ENCODE measurements at places on chromosomes 12 and 14.

DNA sequence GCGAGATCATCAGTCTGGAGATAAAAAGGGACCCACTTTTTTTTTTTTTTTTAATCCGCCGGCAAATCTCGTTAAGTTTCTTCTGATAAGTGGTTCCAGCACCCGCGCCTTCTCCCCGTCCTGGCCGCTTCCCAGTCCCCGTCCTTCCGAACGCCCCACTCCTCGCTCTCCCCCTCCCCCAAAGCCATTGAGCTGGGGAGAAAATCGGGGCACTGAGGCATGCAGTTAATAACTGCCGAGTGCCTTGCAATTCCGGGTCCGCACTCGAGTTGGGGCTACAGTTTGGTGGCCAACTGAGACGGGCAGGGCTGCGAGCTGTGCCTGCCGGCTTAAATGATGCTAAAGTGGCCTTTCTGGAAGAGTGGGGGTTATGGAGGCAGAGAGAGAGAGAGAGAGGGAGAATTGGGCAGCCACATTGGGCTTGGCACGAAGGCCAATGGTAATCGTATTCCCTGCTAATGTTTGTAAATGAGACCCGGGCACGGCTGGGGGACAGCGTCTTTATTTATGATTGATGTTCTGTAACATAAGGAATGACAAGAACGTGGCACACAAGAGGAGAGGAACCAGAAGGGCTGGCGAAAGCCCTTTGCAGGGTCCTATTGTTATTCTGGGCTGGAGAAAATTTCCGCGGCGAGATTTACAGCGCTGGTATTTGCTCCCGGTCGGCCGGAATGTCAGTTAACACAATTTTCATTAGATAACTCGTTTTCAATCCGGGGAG lies 115.4 kb upstream of the MYL2 start:
- peak; percentile 73 for DNase-seq

DNA sequence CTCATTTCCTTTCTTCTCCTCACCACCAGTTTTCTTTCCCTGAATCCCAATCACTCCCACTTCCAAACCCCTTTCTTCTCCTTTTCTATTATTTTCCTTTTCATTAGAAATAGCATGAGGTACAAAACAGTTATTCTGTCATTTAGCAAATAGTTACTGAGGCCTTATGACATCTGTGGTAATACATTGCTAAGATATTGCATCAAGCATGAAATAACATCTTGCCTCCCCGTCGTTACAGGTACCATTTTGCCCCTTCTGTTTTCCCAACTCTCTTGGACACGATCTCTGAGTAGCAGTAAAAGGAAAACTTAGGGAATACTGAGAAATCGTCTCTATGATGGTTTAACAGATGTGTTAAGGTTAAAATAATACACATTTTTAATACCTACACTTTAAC lies 175.8 kb upstream of the SOX5 start:
- DNase-seq, result no peak

DNA sequence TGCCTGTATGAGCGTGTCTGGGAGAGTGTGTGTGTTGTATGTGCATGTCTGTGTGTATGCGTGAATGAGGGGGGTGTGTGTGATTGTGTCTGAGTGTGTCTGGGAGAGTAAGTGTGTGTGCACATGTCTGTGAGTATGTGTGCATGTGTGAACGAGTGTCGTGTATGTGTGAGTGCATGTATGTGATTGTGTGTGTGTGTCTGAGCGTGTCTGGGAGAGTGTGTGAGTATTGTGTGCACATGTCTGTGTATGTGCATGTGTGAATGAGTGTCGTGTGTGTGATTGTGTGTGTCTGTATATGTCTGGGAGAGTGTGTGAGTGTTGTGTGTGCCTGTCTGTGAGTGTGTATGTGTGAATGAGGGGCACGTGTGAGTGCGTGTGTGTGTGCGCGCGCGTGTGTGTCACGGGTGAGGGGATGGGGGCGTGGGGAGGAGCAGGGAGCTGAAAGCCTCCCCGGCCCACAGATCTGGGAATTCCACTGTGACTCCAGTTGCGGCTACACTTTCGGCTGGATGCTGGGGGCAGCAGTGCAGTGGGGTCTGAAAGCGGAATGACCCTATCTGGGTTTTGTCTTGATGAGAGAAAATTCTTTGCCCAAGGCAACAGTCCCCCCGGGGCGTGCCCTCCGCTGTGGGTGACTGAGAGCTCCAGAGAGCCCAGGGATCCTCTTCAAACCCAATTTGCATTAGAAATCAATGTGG lies 138.1 kb upstream of the MED13L start:
- DNase-seq, result peak; percentile 61

DNA sequence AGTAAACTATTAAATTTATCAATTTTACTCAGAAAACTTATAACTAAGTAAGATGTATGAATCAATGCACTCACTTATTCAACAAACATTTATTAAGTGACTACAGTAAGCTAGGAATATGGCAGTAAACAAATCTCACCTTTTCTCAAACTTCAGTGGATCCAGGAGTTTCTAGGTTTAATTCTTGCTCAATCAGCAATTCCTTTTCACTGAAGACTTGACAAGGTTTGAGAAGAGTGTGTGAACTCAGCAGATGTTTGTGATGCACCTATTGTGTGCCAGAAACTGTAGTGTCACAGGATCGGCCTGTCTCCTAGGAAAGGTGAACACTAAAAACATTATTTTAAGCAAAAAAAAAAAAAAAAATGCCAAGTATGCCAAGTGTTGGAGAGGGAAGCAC lies 167.8 kb downstream of the ALG10 start:
- DNase-seq, result no peak

DNA sequence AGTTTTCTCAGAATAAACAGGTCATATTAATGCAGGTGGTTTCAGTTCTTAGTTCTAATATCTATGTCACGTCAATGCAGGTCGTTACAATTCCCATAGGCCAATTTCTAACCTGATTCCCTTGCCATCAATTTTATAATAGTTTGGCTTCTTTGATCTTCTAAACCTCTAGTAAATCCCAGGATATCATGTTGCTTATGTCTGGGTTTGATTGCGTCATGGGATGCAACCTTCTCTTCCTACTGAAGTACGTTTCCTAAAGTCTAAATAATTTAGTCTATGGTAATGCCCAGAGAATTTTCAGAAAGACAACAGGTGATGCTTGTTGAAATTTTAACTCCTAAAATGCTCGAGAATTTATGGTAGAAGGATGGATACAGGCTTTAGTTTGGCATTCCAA lies 19.2 kb downstream of the TAS2R7 start:
- DNase-seq, result no peak

- DNase-seq, result peak; percentile 37
Measured at GRCh38 chr12:131375972-131376345, 334.9 kb upstream of the SFSWAP start.

DNA sequence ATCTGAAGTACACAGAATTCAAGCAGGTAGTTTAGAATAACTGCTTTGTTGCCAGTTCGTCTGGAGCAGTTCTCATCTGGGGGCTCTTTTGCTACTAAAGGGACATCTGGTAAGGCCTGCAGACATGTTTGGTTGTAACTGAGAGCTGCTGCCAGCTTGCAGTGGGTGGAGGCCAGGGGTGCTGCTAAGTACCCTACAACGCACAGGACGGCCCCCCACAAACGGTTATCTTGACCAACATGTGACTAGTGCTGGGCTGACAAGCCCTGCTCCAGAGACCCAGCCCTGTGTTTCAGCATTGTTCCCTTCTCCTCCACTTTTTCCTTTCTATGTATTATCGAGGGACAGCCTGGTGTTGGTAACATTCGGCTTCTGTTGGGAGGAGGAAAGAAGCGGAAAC lies 40.8 kb downstream of the FBXO21 start:
- DNase-seq, result no peak

DNA sequence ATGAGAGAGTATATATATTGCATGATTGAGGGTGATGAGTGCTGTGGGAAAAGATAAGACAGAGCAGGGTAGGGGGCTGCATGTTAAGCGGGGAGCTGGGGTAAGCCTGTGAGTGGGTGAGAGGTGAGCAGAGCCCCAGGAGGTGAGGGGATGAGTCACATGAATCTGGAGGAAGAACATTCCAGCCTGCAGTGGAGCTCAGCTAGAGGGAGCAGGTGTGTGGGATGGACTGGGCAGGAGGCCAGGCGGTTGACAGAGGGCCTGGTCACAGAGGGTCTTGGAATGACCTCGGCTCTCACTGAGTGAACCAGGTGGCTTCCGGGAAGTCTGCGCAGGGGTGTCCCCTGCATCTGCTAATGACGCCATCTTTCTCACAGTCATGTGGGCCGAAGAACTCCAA lies 44.4 kb downstream of the GIT2 start:
- DNase-seq, result peak; percentile 76

- DNase-seq, result no peak
Measured at GRCh38 chr14:56585461-56586084, 6.0 kb downstream of the TMEM260 start.

DNA sequence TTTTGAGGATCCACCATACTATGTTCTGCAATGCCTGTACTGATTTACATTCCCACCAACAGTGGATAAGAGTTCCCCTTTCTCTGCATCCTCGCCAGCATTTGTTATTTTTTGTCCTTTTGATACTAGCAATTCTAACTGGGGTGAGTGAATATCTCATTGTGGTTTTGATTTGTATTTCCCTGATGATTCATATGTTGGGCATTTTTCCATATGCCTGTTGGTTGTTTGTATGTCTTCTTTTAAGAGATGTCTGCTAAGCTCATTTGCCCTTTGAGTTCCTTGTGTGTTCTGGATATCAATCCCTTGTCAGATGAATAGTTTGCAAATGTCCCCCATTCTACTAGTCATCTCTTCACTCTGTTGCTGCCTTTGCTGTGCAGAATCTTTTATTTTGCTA lies 49.0 kb upstream of the MSRB3 start:
- no peak for DNase-seq

GRCh38 chr14:95044463-95045105 lies 112.7 kb downstream of the DICER1 start:
- DNase-seq, result peak; percentile 44

DNA sequence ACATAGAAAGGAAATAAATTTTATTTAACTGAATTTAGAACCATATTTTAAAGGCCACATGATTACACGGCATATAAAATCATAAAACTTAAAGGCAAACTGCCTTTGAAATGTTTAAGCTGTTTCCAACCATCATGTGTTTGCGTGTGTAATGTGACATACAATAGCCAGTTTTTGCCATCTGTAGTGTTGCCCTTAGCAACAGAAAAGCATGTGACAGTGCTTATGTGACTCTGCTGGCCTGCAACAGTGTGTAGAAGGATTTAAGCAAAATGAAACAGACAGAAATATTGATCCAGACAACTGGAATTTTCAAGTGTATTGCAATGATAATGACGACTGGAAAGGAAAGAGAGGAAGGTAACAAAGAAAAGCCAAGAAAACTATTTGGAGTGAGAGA lies 49.5 kb downstream of the TSPAN19 start:
- no peak for DNase-seq

- DNase-seq, result no peak
Measured at GRCh38 chr12:71958457-71958856, 19.8 kb downstream of the TPH2 start.
